ENCODE measurements at places on chromosomes 7 and 10.
A peak's percentile ranks its signal among the peaks of the same experiment; 100 is the strongest.

GRCh38 chr7:44324481-44325200 lies 753 bp downstream of the CAMK2B start:
- DNase-seq: peak; percentile 7

DNA sequence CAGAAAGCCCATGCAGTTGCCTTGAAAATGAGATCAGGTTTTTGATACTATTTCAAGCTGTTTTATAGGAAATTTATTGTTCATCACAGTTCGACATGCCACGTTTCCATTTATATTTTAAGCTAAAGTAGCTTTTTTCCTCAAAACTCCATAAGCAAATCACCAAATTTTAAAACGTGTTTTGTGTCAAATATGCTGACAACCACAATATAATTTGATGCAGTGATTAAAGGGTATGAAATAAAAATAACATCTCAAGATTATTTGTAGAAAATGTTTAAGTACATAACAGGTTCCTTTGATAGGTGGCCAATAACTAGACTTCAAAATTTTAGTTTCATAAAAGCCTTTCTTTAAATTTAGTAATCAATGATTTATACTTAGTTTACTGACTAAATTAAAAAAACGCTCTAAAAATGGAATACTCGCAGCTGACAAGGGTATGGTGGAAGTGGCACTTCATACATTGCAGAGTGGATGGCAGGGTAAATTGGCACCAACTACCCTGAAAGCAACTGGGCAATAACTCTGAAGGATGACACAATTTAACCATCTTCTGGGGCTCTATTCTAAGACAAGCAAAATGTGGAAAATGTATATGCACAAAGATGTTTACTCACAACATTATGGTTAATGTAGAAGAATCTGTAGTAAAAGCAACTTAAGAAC lies 481.6 kb downstream of the TNS3 start:
- no peak for DNase-seq

- DNase-seq: no peak
These were observed 858 bp upstream of the TEX36 start for GRCh38 chr10:125683821-125684220.

DNA sequence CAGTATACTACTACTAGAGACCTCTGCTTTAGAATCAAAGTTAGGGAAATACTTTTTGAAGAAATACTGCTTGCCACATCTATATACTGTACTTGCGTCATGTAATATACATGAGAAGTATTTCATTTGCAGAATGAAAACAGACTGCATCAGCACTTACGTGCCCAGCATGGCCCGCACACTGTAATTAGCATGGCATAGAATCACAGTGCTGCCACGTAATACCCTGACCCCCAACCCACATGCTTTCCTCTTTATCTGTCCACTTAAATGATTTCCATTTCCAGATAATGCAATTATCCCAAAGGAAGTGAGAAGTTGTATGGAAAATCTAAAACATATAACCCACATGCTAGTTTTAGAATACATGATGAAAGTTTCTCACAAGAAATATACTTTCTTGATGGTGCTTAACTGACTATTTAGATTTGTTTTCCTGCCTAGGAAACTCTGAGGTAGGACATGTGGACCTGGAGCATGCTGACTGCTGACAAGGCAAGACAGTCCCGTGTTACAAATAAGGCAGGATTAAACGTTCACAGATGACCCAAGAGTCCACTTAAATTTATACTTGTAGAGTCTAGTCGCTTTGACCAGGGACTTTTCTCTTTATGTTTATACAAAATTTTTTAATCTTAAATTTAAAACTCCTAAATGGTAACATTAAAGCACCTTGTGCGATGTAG lies 12.6 kb downstream of the USP6NL start:
- no peak for DNase-seq

- DNase-seq: no peak
These were observed 3.2 kb upstream of the RADIL start for GRCh38 chr7:4886671-4887070.

GRCh38 chr7:131111081-131111576 lies 216.5 kb upstream of the MKLN1 start:
- peak; percentile 66 for DNase-seq

GRCh38 chr10:48792687-48793096 lies 108.0 kb downstream of the WDFY4 start:
- peak; percentile 69 for DNase-seq

DNA sequence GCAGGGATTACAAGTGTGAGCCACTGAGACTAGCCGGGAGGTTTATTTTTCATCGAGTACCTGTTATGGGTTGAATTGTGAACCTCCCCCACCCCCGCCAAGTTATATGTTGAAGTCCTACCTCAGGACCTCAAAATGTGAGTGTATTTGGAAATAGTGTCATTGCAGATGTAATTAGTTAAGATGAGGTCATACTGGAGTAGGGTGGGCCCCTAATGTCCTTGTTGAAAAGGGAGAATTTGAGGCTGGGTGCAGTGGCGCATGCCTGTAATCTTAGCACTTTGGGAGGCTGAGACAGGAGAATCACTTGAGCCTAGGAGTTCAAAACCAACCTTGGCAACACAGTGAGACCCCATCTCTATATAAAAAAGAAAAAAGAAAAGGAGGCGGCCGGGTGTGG lies 10.8 kb upstream of the BAG3 start:
- DNase-seq: no peak

DNA sequence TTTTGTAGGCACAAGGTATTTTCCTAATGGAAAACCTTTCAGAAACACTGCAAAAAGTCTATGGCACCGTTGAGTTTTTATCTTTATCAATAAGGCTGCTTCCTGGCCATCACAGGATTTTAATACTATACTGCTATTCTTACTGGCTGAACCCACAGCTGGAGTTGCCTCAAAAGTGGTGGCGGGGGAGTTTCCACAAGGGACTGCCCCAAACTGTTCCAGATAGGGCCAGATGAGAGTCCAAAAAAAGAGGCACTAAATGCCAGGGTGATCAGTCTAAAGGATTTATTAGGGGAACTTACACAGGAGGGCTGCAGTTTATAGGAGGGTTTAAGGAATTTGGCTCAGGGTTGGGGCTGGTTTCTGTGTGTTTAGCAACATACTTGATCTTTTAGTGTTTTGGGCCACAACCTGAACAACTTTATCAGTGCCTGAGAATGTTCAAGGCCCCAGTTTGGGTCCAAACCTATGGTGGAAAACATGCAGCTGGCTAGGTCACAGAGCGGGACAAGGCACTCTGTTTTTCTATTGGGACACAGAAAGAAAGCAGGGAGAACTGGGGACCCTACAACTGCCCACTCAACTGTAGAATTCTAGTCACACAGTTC lies 41.4 kb downstream of the STAM start:
- DNase-seq: no peak

DNA sequence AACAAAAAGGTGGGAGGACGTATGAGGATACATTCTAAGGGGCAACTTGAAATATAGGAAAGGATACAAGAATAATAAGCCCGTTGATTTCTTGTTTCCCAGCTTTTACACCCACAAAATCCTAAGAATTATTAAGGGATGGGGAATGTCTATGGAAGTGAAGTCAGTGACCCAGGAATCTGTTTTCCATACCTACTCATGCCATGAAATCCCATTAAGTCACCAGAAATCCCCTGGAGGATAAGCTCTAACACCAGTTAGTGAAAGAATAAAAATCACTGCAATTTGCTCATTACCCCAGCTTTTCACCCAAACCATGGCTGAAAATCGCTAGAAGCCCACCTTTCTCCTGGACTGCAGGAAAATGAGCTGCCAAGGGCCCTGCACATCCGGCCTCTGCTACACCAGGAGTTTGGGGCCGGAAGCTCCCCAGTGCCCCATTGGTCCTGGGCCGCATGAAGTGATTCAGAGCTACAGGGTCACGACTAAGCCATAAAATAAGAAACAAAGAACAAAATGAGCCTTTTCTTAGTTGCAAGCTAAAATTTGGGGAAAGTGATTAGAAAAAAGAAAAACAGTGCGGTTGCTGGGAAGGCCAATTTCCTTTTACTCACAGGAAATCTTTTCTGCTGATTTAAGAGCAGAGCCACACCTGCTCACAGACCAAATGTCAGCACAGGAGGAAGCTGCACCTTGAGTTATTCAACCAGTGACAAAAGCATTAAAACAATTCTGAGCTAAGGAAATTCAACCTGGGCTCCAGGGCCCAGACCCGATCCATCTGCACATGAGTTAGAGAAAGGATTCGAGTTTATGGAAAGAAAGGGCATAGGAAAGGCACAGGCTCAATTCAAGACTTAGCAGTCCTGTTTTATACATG lies 40.3 kb downstream of the HIPK2 start:
- DNase-seq: no peak

DNA sequence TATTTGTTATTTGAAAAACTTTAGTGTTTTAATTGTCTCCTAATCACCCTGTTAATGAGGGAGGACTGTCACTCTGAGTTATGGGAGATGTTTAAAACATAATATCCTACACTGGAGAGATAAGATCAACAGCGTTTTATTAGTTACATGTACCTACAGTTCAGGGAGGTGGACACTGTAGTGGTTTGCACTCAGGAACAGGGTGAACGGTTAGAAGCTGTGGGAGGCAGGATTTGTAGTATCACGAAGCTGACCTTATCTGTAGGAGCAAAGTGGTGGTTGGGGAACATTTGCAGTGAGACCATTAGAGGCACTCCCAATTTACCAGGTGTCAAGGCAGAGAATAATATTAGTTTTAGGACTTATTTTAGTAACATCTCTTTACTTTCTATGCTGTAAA lies 193.3 kb upstream of the KCND2 start:
- DNase-seq: no peak

- DNase-seq: no peak
These were observed 25.2 kb downstream of the CDK1 start for GRCh38 chr10:60803433-60803832.

DNA sequence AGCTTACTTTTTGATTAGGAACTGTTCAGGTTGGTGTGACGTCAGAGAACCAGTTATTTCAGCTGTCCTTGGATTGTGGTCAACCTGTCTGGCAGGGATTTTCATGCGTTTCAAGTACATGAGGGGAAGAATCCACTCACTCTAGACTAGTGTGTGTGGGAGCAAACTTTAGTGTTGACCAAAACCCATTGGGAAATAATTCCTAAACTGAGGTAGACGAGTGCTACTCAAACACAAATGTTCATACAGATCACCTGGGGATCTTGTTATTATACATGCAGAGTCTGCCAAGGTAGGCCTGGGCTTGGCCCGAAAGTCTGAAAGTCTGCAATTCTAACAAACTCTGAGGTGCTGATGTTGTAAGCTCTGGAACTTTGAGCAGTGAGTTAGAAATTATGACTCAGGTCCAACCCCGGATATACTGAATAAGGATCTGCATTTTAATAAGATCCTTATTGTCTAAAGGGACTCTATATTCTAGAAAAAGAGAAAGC lies 111.1 kb upstream of the CREB5 start:
- DNase-seq: no peak

GRCh38 chr7:44220358-44221112 lies 19.8 kb downstream of the YKT6 start:
- no peak for DNase-seq

DNA sequence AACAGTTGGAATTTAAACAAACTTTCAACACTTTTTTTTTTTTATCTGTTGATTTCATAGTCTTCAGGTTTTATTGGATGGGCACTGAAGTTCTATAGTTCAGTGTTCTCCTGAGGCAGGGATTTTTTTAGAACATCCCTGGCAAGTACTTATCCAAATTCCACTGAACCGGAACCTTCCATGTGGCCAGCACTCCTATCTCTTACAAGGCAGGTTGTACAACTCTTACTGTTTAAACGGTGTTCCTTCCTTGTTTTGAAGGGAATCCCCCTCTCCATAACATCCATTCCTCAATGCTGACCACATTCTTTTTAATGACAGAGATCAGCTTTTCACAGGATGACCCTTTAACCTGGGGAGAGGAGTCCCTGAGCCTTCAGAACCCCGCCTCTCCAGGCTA lies 238.9 kb upstream of the CTBP2 start:
- DNase-seq: no peak

DNA sequence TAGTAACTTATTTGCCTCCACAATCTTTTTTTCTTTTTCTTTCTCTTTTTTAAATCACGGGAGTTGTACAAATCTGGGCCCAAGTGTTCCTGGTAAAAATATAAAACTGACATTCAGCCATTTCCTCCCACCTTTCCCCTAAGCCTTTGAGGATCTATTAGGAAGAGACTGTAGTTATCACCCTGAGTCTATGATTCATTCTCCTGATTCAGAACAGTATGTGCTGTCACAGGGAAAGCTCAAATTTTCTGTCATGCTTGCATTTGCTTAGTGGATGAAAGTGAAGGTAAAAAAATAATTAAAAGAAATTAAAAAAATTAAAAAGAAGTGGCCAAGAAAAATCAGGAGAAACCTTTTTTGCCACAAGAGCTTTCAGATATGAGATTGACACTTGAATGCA lies 71.7 kb downstream of the KIF20B start:
- no peak for DNase-seq

- DNase-seq: no peak
These were observed 229.8 kb upstream of the LRRN3 start for GRCh38 chr7:110861163-110861562.

- peak; percentile 79 for DNase-seq
These were observed 57.2 kb upstream of the ECHDC3 start for GRCh38 chr10:11684717-11685645.

GRCh38 chr7:84513061-84513460 lies 318.5 kb upstream of the SEMA3A start:
- DNase-seq: no peak

DNA sequence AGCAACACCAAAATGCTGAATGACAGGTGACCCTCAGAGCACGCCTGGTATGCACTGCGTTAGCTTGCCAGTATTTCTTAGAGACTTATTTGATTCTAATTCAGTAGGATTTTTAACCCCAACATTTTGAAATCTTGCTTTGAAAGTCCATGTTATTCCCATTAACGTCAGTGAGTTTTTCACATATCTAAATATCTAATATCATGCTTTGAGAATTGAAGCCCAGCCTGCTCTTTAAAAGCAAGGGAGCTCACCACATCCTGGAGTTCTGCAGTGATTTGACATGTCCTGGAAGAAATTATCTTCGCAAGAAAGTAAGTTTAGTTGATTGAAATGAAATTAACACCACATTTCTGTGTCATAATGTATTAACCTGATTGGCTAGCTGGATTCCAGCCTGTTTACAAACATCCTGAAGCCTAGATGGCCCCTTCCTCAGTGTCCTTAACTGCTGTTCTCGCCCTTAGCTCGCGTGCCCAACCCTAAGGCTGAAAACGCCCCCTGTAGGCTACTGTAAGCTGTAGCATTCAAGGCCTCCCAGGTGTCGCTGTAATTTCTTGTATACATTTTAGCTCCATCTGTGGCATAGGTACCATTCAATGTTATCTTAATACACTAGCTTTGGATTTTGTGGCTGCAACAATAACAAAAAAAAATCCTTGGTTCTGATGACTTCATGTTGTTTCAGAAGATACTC lies 191.5 kb downstream of the MGMT start:
- DNase-seq: no peak

- DNase-seq: no peak
These were observed 47.0 kb upstream of the RPA3 start for GRCh38 chr7:7765422-7765821.

DNA sequence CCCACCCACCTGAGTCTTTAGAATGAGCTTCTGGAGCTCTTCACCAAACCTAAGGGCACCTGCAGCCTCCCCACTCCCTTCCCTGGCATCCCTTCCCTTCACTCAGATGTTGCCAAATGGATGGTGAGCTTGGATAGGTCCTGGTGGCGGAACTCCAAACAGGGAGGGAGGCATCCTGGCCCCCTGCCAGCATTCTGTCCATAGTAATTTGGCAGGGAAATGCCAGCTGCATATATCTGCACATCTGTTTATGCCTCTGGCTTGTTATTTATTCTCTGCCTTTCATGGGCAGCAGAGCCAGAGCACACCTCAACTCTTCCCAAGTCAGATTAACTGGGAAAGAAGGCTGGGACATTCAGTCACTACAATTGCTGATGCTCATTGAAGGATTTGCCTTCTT lies 18.1 kb downstream of the KAZALD1 start:
- no peak for DNase-seq

- no peak for DNase-seq
These were observed 39.6 kb upstream of the PROSER2 start for GRCh38 chr10:11783558-11783865.
